ENCODE measurements at places on chromosomes 2 and 18.

DNA sequence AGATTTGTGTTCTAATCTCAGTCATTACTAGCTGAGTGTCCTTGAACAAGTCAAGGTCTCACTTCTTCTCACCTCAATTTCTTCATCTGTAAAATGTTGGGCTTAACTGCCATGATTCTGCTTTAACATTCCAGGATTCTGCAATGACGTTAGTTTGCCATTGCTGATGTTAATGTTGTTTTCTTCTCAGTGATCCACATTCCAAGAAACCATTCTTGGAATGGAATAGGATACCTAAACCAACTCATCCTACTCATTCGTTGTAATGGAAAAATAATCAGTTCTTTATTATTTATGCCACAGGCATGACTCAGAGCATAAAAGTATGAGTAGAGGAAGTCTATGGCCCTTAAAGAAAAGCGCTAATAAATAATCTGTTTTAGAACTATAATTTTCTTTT, 140.2 kb upstream of the ETAA1 start:
- no peak for DNase-seq

GRCh38 chr18:62721839-62722795, 6.8 kb downstream of the PHLPP1 start:
- DNase-seq = no peak

- DNase-seq = no peak
Observed at GRCh38 chr2:152729844-152730243, 11.4 kb downstream of the ARL6IP6 start.

- no peak for DNase-seq
Observed at GRCh38 chr2:210562091-210562490, 5.7 kb downstream of the CPS1 start.

GRCh38 chr2:240131296-240131695, 4.8 kb downstream of the COPS9 start:
- no peak for DNase-seq

DNA sequence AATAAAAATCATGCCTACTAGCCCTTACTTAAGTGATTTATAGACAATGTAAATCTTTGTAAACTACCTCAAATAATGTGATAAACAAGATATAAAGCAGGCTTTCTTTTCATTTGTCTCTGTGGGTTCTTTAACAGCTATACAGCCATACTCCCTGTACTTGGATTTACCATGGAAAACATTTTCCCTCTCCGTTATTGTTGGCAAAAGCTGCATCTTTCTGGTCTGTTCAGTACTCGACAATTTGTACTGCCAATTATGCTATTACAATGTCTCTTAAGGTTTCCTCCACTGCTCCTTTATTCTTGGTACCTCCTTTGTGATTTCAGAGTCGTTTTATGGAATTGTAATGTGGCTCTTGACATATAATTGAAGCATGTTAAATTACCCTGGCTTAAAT, 426.3 kb upstream of the PKDCC start:
- DNase-seq = no peak

DNA sequence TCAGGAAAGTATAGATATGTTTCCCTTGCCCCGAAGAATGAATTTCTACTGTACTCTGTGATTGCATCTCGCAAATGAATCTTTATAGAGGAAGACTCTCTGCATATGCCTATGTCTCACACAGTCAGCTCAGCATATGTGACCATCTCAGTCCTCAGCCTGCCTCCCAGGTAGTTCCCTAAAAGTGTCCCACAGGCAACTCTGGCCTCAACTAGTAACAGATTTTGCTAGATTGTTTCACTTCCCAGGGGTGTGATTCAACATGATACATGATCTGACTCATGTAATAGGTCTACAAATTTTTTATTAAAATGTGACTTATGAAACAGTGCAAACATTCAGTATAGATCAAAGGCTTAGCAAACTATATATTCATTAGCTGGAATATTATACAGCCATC, 296.6 kb upstream of the CRIM1 start:
- no peak for DNase-seq

DNA sequence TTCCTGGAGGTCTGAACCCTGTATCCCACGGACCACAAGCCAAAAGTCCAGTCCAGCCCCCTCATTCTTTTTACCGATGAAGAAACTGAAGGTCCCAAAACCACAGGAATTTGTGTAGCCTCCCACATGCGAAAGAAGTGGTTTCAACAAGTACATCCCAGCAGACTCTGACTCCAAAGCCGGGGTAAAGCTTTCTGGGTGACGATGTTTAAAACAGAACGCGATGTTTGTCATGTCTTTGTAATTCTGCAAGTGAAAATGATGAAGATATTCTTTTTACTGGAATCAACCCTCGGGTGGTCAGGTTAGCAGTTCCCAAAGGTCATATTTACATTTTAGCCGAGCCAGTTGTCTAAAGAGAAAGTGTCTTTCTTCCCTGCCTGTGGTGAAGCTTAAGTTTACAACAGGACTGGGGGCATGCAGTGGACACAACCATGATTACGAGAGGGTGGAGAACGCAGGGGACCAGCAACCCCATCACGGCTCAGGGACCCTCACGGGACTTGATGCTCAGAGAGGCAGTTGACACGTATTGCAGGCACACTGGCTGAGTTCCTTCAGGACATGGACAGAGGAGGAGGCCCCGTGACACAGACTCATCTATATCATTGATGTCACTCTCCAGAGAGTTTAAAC, 17.8 kb upstream of the TMEM131 start:
- no peak for DNase-seq

DNA sequence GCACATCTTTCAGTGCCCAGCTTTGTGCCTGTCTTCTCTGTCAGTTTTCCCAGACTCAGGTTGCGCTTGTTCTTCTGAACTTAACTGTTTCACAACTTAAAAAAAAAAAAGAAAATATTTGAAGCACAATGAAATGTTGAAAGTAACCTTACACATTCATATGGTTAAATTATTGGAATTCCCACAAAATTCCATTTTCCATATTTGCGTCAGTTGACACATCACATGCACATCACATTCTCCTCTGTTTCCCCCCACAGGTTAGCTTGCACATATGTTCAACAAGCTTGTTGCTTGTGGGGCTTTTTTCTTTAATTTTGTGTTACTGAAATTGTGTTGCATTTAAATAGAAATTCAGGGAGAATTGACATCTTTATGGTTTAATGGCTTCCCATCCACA, 8.3 kb downstream of the MYO1B start:
- DNase-seq = no peak

GRCh38 chr2:121944072-121944831, 188.8 kb downstream of the TSN start:
- no peak for DNase-seq

GRCh38 chr2:43127208-43127940, 99.0 kb downstream of the ZFP36L2 start:
- DNase-seq = peak; percentile 60

DNA sequence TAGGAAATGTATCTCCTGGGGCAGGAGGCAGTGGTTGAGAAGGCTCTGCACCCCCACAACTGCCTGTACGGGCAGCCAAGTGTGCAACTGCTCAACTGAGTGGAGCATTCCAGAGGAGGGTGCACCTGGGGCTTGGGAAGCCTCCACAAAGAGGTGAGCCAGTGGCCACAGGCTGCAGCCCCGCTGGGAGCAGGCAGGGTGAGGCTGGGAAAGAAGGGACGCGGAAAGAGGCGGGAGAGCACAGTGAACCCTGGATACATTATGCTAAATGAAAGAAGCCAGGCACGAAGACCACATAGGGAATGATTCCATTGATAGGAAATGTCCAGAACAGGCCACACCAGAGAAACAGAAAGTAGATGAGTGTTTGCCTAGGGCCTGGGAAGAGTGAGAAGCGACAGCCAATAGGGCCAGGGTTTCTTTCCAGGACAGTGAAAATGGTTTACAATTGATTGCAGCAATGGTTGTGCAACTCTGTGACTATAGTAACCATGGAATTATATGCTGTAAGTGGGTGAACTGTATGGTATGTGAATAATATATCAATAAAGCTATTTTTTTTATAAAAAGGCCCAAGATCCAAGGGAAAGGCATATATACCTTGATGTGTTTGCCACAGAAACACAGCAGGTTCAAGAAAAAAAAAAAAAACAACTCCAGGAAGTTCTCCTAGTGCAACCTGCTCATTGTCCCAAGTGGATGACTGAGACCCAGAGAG, 82.4 kb downstream of the DDX1 start:
- DNase-seq = no peak

DNA sequence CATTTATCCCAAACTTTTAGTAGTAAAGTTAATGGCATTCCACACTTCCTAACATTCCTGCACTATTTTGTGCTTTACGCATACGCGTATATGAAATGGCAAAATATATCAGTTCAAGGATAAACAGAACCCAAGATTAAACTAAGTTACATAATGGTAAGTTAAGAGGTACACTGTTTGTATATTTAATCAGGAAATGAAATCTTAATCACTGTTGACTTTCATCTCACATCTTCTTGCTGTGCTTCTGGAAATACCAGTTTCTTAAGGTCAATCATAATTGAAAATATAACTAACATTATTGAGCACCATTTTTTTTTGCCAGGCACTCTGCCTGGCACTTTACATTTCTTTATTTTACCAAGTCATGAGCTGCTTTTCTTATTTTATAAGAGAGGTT, 565.2 kb downstream of the LRP1B start:
- no peak for DNase-seq

GRCh38 chr18:36635414-36636096, 193.2 kb downstream of the TPGS2 start:
- no peak for DNase-seq

DNA sequence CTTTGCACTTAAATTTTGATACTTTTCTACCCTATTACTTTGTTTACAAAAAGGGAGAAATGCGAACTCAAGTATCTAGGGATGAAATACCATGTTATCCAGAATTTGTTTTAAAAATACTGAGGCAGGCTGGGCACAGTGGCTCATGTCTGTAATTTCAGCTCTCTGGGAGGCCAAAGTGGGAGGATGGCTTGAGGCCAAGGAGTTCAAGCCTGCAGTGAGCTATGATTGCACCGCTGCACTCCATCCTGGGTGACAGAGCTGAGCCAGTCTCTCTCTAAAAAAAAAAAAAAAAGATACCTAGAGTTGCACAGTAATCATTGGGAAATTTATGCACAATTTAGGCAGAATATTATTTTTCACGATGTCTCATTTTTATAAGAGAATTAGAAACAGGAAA, 12.4 kb upstream of the VAPA start:
- no peak for DNase-seq

DNA sequence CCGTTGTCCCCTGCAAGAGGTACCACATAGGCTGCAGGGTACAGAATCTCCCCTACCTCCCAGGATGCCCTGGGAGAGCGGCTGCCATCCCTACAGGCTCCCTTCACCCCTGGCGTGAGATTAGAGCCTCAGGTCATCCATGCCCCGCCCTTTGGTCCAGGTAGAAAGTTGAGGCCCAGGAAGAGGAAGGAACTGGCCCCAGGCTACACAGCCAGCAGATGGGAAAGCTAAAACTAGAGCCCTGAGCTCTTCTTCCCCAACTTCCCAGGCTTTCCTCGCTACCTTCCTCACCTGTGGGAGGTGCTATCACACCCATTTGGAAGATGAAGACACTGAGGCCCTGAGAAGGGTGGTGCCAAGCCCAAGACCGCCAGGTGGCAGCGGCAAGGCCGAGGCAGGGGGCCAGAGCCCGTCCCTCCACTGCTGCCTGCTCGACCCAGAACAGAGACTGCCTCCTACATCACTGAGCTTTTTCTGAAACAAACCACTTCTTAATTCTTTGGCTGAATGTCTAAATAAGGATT, 25.8 kb downstream of the CIB4 start:
- DNase-seq = peak; percentile 36

GRCh38 chr2:216480221-216480620, 18.4 kb upstream of the RPL37A start:
- DNase-seq = no peak

- no peak for DNase-seq
Observed at GRCh38 chr18:9091066-9091476, 11.4 kb upstream of the NDUFV2 start.

DNA sequence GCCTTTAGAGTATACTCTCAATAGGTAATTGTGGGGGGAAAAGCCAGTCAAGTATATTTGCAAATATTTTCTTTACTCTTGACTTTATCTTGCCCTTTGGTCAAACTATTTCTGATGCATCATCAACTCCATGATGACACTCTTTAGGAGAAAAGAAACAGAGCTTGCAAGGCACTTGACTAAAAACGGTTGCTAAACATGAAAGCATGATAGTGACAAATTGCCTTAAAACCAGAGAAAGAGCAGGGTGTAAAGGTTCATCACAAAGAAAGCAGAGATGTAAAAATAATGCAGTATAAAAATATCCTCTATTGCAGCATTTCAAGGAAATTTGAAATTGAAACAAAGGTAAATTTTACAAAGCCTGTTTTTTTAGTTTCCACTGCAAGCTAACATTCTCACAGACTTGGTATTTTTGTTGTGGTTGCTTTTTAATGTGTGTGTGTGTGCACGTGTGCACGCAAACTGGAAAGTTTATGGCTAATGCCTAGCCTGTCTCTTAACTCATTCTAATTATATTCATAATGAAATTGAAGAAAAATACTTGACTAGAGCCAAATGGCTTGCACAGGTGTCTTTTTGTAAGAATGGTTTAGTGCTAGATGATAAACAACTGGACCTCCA, 503.6 kb downstream of the ARHGAP15 start:
- DNase-seq = no peak

- no peak for DNase-seq
Observed at GRCh38 chr18:10739152-10739551, 213.3 kb downstream of the NAPG start.

DNA sequence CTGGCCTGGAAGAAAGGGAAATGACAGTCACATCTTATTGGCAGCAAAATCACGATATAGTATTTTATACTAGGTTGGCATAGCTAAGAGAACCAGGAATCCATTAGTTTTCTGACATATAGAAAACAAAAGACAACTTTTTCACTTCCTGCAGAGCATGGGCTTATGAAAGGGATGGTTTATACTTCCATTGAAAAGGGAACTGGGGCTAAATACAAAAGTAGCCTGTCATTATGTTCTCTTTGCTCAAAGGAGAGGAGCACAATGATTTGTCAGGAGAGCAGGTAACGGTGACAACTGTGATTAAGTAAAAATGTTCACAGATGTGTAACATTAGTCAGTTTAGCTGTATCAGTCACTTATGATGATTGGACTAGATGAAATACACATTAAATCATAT, 46.4 kb downstream of the SLC25A12 start:
- DNase-seq = no peak

DNA sequence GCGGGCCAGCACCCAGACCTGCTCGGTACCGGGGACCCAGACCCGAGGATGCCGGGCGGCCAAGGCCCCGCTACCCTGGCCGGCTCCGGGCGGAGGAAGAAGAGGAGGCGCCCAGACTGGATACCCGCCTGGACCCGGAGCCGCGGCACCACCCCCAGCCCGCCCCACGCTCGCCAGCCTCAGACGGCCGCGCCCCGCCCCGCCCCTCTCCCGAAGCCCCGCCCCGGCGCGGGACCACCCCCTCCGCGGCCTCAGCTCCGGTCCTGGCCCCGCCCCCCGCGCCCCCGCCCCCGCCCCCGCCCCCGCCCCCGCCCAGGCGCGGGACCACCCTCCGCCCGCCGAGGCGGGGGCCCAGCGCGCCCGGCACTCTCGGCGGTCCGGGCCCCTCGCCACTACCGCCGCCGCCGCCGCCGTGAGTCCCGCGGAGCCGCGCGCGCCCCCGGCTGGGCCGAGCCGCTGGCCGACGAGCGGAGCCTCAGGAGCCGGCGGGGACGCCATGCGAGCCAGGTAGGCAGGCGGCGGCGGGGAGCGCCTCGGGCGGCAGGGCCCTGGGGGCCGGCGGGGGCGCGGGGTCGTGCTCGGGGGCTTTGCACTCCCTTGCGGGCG, at the start of gene SH3BP4:
Gene SH3BP4, plus strand, starts transcription at position 354 of the 606 bp plus-strand sequence. CDS start 82,986 bp downstream, outside the sequence.
- no peak for DNase-seq

- peak; percentile 71 for DNase-seq
Observed at GRCh38 chr2:176188774-176189680, 559 bp downstream of the HOXD1 start.
